ENCODE measurements at places on chromosomes 6 and 20.

- DNase-seq = no peak
These were observed 4.3 kb upstream of the PSORS1C2 start for GRCh38 chr6:31143148-31143547.

DNA sequence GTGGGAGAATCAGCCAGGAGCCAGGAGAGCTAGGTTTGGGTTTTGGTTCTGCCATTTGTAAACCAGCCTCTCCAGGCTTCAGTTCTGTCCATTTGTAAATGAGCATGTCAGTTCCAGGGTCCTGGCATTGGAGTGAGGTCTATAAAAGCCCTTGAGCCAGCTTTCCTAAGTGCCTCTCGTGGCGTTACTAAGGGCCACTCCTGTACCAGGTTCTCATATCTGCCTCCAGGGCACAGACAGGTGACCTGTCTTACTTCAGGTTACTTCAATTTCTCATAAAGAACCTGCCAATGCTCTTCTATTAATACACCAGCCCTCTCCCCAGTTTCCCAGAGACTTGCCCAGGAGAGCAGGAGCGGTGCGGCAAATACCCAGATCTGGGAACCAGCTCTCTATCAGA lies 101.9 kb downstream of the VEGFA start:
- DNase-seq = peak; percentile 21

- no peak for DNase-seq
These were observed 43.6 kb upstream of the ZBP1 start for GRCh38 chr20:57663681-57664451.

DNA sequence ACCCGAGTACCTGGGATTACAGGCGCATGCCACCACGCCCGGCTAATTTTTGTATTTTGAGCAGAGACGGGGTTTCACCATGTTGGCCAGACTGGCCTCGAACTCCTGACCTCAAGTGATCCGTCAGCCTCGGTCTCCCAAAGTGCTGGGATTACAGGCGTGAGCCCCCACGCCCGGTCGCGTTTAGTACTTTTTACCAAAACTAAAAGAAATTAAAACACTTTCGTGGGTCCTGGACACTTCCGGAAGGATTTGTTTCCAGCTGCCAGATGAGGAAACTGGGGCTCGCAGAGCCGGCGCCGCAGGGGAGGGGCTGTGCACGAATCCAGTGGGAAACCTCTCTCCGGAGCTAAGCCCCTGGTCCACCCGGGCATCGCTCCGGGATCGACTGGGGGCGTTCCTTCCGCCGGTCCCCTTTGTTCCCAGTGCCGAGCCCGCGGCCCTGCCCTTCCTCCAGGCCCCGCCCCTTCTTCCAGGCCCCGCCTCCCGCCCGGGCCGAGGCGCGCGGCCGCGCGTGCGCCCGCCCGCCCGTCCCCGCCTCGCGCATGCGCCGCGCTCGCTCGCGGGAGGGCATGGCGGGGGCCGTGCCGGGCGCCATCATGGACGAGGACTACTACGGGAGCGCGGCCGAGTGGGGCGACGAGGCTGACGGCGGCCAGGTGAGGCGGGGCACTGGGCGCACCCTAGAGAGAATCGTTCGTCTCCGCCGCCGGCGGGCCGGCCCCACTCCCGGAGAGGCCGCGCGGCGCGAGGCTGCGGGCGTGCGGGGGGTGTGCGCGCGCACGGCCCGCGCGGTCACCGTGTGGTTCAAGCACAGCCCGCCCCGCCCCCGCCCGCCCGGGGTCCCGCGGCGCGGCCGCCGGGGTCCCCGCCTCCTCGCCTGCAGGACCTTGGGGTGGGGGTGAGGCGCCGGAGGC lies at the start of gene NELFCD:
Gene NELFCD, plus strand, starts transcription at position 546 of the 917 bp plus-strand sequence. Its CDS starts 54 bp downstream, at position 600.
- peak; percentile 90 for DNase-seq

DNA sequence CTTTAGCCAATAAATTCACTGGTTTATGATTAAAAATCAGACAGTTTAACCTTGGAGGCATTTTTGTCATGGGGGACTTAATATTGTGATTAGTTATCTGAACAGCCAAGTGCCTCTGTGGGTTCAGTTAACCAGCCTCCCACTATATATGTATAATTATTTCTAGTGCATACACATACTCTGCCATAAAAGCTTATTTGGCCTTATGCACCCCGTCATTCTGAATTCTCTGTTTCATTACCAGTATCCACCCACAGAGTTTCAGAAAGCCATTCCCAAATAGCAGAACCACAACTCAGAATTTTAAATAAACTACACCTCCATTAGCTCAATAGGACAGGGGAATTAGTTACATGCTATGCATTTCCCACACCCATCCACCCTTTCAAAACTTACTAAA lies 279.7 kb downstream of the ZFAND3 start:
- DNase-seq = no peak
